ENCODE measurements at places on chromosomes 6 and 20. TPM values are rescaled to one million over a fixed set of nuclear protein-coding genes. Genes with fewer than 3 reads are reported as not detected.

GABRR2 gene
- total RNA-seq: 0.38 TPM

- DNase-seq: no peak
- H3K4me3 ChIP-seq: no peak overlapping the region
- H3K36me3 ChIP-seq: no peaks in the 10 kb centered on the region
- peaks cover 10% of the 10 kb centered on the region for H3K4me1 ChIP-seq
- no peaks in the 10 kb centered on the region for H3K27me3 ChIP-seq
Observed at GRCh38 chr6:4809999-4810918, 34.1 kb downstream of the CDYL start.

- no peaks in the 10 kb centered on the region for H3K36me3 ChIP-seq
- H3K4me1 ChIP-seq: no peaks in the 10 kb centered on the region
- H3K27ac ChIP-seq: no peak overlapping the region
Observed at GRCh38 chr6:113457198-113457597, 399.9 kb upstream of the MARCKS start.

DNA sequence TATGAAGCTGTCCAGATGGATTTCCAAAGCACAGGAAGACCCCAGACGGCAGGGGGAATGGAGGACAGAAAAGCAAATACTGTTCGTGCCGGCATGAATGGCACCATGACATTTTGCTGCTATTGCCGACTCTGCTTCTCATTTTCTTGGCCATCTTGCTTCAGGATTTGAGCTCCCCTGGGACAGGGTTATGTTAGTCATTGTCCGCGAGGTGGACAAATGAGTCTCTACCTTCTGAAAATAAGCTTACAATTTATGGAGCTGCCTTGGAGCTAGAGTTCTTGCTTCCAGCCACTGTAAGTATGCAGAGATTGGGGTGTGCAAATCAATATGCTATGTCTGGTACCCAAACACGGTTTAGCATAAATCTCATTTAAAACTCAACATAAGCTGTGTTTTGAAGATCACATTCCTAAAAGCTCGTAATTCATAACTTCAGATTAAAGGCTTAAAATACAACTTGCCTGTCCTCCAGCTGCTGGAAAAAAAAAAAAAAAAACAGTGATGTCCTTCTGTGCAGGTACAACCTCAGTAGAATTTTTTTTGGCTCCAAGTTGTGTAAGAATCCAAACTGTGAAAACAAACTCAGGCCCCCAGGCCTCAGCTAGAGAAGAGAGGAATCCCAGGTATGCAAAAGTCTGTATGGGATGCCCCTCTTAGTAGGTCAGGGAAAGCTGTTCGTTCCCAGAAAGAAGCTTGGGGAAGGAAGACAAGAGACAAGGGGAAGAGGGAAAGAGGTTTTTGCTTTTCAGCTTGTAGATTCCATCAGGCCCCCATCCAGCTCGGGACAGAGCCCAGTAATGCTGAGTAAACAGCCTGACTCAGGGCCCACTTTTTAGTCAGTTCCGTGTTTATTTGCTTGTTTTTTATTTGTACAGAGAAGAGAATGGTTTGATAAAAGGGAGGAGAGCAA is 184.2 kb upstream of the FOXA2 start:
- H3K4me3 ChIP-seq: no peak overlapping the region
- no peaks in the 10 kb centered on the region for H3K4me1 ChIP-seq
- no peaks in the 10 kb centered on the region for H3K36me3 ChIP-seq
- no peak for DNase-seq
- no peaks in the 10 kb centered on the region for H3K27me3 ChIP-seq
- no peak overlapping the region for H3K27ac ChIP-seq

Data from kidney (tissue), 22 donors.